ENCODE measurements at places on chromosomes 12 and 14.
A peak's percentile ranks its signal among the peaks of the same experiment; 100 is the strongest.

DNA sequence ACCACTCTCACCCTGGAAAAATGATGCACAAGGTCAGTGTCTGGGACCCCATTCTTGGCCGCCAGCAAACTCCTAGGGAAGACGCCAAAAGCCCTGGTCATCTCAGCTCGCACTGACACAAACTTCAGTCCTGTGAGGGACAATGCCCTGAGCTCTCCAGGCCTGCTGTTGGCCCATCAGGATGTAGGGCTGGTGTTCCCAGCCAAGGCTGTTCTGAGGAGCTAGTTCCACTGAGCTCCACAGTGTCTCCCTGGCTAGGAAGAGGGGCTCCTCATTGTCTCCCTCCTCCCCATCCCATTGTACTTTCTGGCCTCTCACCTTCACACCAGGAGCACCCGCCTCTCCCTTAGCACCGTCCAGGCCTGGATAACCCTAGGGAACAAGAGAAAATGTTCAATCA lies 10.8 kb downstream of the COL2A1 start:
- no peak for DNase-seq

DNA sequence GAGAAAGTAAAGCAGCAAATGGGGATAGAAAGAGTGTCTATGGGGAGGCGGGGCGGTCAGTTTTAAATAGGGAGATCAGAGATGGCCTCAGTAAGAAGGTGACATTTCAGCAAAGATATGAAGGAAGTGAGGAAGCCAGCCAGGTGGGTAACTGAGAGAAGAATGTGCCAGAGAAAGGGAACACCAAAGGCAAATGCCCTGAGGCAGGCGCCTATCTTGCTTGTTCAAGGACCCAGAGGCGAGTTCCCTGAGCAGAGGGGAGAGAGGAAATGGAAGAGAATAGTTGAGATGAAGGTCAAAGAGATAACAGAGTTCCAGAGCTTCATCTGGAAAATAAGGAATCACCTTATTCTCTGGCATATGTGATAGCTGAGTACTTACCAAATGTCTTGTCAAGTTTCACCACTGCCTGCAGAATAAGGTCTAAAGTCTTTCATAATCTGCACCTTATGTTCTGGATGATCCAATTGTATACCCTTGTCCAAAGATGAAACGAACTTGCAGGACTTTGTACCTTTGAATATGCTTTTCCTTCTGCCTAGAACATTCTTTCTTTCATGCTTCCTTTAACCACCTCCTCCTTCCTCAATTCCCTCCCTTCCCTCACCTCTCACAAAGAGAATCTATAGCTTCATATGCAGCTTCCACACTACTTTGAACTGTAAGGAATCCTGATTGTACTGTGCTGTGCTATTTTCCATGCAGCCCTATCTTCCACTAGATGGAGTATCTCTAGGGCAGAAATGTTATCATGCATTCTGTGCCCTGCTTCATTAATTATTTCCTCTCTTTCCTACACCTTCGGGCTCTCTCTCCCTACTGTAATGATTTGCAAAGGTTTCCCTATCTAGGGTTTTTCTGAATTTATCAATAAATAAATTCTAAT lies 38.5 kb downstream of the GNPTAB start:
- no peak for DNase-seq

GRCh38 chr12:95205016-95205624 lies 12.1 kb downstream of the FGD6 start:
- DNase-seq = no peak

DNA sequence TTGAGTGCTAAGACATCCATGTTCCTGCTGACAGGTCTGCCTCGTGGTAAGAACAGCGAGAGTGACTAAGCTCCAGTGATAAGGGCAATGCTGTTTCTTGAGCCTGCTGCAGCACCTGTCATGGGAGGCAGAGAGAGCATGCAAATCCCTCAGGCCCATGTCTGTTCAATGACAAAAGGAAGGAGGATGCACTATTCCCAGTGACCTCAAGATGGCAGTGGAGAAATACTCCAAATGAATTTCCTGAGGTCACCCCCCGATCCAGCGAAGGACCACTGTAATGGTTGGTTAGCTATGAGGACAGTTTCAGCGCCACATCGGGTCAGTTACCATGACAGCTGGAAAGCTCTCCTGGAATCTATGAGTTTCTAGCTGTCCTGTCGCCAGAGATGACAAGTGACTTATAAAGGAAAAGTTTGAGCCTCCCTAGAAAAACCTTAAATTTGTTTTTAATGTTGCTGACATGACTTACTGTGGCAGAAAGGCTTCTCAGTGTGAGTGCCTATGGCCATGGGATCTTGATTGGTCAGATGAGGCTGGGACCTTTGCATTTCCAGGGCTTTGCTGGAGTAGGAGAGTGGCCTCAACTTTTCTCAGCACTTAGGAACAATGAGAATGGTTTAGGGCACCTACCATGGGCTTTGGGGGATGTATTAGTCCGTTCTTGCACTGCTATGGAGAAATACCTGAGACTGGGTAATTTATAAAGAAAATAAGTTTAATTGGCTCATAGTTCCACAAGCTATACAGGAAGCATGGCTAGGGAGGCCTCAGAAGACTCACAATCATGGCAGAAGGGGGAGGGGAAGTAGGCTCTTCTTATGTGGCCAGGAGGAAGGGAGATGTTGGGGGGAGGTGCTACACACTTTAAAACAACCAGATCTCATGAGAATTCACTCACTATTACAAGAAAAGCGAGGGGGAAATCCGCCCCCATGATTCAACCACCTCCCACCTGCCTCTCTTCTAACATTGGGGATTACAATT lies 88.0 kb upstream of the TMEM260 start:
- DNase-seq = peak; percentile 53

- no peak for DNase-seq
These were observed 786.3 kb upstream of the NOVA1 start for GRCh38 chr14:27384124-27384523.

DNA sequence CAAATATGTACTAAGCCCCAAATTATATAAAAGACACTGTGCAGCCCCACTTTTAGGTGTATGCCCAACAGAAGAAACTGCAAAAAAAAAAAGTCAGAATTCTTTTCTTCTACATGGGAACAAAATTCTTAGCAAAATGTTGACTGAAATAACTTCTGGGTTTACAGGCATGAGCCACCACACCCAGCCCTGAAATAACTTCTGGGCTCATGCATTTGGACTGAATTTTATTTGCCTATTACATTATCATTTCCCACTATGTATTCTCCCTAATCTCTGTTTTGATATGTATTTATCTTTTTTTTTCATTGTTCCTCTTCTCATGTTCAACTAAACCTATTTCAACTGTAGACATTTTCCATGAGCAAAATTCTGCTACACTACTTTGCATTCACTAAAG lies 169.2 kb downstream of the GRIN2B start:
- DNase-seq = no peak

GRCh38 chr14:53883739-53884138 lies 72.9 kb downstream of the BMP4 start:
- DNase-seq = no peak

All from EH (cell line).